ENCODE measurements at places on chromosomes 2 and 18.
A peak's percentile ranks its signal among the peaks of the same experiment; 100 is the strongest.

- DNase-seq = no peak
Measured at GRCh38 chr2:188997263-188997662, 23.1 kb downstream of the COL3A1 start.

- DNase-seq = no peak
Measured at GRCh38 chr2:45263147-45263546, 253.9 kb upstream of the SIX2 start.

GRCh38 chr2:21026479-21027282, 17.2 kb downstream of the APOB start:
- no peak for DNase-seq

DNA sequence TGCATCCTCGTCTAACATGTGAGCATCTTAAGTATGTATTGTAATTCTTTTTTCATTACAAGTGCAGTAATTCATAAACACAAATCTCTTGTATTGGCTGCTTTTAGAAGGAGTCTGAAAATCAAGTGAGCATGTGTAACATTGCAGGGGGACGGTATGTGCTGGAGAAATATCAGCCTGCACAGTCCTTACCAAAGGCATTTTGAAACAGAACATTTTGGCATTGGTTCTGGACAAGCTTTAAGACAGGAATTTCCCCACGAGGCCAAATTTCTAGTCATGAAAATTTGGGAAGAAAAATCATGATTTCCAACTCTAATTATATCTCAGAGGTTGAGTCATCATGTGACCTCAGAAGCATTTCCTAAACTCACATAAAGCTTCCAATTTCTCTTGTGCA, 24.7 kb upstream of the NRP2 start:
- no peak for DNase-seq

DNA sequence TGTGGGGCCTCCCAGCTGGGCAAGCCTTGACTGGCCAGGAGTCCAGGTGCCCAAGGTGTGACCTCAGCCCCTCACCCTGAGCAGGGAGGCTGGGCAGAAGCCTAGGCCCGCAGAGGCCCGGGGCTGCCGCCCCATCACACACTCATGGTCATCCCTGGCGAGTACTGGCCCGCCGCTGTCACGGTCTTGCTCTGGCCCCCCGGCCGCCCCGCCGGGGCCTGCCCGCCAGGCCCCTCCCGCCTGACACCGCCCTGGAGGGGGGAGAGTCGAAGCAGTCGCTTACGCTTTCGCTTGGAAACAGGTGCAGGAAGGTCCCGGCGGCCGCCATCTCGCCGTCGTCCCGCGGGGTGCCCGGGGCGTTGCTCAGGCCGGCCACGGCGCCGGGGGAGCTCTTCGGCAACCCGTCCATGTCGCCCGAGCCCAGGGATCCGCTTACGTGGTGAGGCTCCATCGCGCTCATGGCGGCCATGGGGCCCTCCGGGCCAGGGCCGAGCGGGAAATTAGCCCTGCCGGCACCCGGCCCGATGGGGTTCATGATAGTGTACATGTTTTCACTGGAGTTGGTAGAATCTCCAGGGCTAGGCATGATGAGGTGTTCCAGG, 26.6 kb upstream of the ANKRD62 start:
- no peak for DNase-seq

DNA sequence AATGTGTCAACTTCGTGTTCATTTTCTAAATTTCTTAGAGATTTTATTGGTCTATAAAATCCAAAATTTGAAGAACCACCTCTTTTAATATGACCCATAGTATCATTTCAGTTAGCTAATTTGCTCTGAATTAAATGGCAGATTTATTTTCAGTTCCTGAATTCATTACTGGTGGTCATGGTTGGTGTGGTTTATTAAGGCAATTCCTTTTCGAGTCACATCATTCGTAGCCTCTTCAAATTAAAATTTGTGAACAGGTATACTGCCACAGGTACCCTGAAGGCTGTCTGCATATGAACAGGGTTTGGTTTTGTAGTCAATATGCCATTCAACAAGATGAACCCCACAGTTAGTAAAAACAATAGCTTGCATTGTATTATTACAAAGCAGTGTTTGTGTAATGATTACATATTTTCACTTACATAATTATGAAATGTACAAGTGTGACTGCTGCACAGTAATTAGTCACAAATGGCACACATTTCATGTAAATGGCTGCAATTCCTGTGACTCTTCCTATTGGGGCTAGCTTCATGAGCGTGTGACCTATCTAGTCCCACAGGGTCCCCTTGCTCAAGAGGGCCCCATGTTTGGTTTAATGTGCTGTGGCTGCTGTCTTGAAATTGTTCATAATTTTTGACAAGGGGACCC, 48.9 kb downstream of the CDC42EP3 start:
- DNase-seq = no peak

DNA sequence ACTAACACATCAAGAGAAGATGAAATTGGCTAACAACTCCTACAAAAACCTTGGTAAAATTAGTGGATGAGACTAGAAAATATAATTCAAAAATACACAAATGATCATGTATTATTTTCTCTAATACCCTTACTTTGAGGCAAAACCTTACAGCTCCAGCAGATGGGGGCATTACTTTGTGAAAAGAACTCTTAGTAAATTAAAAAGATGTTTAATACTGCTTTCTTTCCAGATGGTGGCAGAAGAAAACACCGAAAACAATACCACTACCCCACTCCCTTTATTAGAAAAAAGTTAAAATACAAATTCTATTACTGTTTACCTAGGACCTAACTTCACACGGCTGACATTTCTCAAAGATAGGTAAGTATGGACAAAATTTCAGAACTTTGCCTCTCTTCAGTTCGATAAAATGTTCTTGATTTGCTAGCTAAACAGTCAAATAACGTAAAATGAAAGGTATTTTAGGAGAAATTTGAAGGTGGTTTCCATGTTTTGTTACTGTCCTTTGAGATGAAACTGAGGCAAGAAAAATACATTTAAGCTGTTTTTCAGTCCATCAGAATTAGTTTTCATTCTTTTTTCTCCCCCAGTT, 30.6 kb downstream of the ORC4 start:
- DNase-seq = no peak

GRCh38 chr2:98975611-98976010, 39.6 kb upstream of the CRACDL start:
- DNase-seq = no peak

DNA sequence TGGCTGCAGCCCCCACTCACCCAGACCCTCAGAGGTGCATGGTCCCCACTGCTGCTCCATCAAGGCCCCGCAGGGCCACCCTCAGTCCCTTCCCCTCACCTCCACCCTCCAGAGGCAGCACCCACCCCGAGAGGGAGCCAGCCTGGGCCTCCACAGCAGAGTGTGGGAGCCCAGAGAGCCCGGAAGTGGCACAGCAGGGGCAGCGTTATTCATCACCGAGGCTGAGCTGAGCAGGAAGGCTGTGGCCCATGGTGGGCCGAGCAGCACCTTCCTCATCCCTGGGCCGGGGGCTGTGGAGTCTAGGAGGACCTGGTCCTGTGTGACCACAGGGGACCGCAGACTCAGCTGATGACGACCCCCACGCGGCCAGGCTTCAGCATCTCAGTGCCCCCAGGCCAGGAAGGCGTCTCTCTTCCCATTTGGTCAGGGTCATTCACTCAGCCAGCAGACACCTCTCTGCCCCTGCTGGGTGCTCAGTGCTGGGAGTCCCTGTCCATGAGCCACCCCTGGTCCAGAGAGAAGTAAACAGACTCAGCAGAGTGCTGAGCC, 258.1 kb downstream of the ATAD2B start:
- DNase-seq = no peak

- no peak for DNase-seq
Measured at GRCh38 chr2:23769364-23769763, 157.6 kb downstream of the ATAD2B start.

- DNase-seq = no peak
Measured at GRCh38 chr2:234495251-234496054, 1.4 kb downstream of the ARL4C start.

DNA sequence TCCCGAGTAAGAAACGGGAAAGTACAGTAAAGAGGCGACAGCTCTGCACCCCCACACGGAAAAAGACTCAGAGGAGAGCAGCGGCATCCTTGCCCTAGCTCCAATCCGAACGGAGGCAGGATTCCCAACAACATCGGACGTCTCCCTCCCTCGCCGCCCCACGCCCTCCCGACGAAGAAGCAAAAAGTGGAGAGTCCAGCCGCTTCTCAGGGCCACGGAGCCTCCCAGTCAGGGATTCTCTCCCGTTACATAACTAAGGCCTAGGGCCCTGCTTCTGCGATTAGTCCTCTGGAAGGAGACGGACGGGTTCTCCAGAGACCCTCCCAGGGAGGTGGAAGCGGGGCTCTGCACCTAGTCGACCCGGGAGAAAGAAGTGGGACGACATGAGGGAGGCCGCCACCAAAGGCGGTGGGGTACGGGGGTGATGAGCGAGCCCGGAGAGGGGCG, 587 bp downstream of the SUMO1 start:
- DNase-seq = peak; percentile 32

DNA sequence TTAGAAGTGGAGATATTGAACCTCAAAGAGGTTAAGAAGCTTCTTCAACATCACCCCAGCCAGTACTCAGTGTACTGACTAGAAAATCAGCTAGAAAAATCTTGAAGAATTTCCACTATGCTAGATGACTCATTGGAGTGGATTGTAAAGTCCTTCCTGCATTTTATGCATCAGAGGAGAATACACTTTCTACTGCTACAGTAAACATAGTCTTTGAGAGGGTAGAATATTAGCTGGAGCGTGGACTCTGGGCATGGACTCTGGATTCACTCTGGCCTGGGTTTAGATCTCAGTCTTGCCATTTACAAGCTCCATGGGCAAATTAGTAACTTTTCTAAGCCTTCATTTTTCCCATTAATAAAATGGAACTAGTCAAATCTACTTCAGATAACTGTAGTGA, 215.9 kb downstream of the IRS1 start:
- DNase-seq = no peak

DNA sequence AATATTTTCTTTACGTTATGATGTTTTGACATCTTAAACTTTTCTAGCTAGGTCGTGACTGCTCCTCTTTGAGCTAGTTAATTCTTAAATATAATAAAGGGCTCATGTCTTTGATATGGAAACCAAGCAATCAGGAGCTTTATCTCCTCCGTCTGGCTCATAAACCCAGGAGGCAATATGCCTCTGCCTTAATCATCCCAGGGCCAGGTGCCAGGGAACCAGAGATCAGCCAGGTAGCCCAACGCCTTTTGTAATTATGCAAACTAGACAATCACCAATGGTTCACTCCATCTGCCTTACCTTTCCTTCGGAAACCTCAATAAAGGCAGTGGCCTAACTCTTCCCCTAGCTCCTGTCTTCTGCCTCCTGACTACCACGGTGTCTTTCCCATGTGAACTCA, 213.7 kb downstream of the KCNJ3 start:
- no peak for DNase-seq

GRCh38 chr18:76941284-76941683, 118.9 kb downstream of the ZNF236 start:
- DNase-seq = no peak

- no peak for DNase-seq
Measured at GRCh38 chr18:38444971-38445803, 879.6 kb upstream of the CELF4 start.

GRCh38 chr18:58831606-58832005, 33.1 kb upstream of the ZNF532 start:
- no peak for DNase-seq

DNA sequence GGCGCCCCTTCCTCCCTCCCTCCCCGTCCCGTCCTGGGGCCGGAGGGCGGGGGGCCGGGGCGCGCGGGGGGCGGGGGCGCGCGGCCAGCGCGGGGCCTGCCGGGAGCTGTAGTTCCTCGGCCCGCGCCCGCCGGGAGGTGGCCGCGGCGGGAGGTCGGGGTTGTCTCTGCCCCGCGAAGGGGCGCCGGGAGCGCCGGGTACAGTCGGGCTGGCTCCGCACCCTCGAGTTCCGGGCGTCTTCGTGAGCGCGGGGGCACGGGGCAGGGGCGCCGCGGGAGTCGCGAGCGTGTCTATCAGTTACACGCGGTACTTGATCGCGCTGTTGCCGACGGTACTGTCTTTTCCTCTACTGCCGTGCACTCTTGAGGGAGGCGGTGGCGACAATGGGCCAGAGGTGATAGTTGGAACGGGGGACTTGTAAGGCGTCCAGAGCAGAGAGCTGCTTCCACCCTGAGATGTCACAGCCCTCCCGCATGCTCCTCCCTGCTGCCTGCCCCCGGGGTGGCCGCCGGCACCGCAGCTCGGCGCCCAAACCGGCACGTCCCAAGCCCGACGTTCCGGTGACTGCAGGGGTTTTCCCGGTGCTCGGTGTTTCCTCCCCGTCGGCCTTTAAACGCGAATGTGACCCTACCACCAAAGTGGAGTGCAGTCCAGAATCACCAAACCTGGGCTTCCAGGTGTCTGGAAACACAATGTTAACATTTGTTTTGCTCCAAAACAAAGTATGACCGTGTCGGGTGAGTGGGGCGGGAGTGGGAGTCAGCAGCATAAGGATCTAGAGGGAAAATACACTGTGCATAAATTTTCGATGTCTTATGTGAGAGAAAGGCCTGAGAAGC, at the start of gene PRKD3:
Gene PRKD3 (minus strand): TSS at position 48 of the 839 bp plus-strand sequence. CDS start 8,309 bp downstream, outside the sequence.
- DNase-seq = peak; percentile 39

DNA sequence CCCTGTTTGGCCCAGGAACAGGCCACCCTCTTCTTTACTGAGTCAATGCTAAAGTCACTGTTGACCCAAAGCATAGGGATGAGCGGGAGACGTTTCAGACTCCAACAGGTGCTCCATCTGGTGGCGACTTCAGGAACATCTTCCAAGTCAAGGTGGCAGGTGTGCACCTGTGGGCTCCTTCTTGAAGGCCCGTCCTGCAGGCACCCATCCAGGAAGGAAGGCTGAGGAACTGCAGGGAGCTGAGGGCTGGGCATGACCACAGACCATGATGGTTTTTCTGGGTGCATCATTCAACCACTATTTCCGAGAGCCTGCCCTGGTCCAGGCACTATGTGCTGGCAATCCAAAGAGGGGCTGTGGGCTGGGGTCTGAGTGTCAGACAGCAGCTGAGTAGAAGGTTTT, 142.8 kb downstream of the NDUFA10 start:
- no peak for DNase-seq

DNA sequence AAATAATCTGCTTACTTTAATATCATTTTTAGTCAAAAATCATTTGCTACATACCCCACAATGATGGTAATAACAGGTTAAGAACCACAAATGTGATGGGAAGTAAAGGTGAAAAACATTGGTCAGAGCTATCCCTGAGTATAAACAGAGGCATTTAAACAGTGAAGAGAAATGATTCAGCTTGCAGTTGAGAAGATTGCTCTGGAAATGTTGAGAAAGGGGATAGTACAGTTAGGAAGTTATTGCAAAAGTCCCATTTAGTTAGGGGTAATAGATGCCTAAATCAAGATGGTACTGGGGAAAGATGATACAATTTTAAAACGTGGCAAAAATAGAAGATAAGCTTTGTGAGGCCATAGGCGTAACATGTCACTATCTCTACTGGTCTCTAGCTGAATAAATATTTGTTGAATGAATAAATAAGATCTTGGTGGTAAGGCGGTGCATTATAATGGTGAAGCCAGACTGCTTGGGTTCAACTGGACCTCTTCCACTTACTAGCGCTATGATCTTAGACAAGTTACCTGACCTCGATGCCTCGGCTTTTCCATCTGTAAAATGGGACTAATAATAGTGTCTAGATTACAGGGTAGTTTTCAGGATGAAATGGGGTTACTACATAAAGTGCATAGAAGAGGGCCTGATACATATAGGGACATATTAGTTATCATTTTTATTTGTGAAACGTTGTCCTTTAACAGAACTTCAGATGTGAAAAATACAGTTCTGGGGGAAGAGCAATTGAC, 2.0 kb upstream of the BZW1 start:
- DNase-seq = no peak
